ENCODE measurements at places on chromosomes 13 and 19.

DNA sequence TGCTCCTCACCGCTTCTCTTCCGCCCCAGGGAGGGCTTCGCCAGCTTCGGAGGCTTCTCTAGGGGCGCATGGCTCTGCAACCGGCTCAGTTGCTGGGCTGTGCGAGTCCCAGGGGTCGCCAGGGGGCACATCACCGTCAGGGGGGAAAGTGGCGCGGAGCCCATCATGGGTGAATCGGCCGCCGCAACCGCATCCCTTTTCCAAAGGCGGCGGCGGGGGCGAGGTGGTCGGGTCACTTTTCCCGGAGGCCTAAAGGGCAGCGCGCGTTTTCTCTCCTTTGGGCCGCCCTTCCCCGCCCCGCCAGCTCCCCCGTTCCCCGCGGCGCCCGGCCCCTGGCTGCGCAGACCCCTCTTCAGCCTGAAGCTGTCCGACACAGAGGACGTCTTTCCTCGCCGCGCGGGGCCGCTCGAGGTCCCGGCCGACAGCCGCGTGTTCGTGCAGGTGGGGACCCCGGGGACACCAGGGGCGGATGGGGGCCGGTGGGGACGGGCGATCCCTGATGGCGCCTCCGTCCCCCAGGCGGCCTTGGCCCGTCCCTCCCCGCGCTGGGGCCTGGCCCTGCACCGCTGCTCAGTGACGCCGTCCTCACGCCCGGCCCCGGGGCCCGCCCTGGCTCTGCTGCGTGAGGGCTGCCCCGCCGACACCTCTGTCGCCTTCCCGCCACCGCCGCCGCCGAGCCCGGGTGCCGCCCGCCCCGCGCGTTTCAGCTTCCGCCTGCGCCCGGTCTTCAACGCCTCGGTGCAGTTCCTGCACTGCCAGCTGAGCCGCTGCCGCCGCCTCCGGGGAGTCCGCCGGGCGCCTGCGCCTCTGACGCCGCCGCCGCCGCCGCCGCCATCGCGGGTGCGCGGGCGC lies 1.7 kb downstream of the TGFBR3L start:
- peak; percentile 49 for DNase-seq

GRCh38 chr13:23039266-23039935 lies 141.4 kb upstream of the SGCG start:
- no peak for DNase-seq

GRCh38 chr19:45296355-45296754 lies 26.3 kb downstream of the CKM start:
- DNase-seq: no peak

- DNase-seq: no peak
Measured at GRCh38 chr13:88294368-88294767, 623.2 kb downstream of the SLITRK5 start.

- peak; percentile 85 for DNase-seq
Measured at GRCh38 chr19:20167020-20167644, at the start of gene ZNF486. Gene ZNF486, plus strand, starts transcription at chr19:20167214. Its CDS starts 117 bp downstream, at chr19:20167331.

DNA sequence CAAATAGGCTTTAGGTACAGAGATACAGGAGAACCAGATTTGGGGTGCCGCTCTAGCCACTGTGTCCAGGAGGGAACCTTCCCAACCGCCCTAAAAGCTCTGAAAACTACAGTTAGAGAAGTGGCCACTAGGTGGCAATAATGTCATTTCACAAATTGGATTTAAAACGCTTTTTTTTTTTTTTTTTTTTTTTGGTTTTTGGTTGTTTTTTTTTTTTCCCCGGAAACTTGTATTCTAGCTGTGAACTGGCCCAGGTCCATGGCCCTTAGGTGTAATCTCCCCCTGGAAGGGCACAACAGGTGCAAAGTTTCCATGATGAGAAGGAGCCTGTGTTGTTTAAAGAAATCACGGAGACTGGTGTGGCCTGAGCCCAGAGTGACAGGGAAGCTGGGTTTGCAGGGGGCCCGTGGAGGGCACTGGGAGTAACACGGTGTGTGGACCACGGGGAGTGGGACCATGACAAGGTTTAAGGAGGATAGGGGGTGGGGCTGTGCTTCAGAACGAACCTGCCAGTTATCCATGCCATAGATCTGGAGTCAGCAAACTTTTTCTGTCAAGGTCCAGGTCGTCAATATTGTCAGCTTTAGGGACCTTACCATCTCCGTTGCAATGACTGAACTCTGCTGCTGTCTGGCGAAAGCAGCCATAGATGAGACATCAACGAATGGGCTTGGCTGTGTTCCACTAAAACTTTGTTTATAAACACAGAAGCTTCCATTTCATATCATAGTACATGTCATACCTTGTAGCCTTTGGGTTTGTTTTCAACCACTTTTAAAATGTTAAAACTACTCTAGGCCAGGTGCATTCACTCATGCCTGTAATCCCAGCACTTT lies 10.1 kb downstream of the OR1I1 start:
- DNase-seq: no peak

DNA sequence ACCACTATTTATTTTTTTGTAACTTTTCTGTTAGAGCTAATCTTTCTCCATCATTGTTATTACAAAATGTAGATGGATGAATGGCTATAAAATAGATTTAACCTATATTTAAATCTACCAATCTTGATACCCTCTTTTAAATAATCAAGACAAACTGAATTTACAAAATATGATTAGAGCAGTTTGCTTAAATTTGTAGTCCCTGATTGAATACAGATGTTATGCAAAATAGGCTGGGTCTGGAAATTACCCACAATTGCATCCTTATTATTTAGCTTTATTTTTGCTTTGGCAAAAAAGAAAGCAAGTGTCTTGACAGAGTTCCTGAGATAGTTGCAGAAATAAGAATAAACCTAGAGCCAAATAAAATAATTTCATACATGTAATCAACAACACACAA lies 352.8 kb downstream of the KLF12 start:
- DNase-seq: no peak
